ENCODE measurements at places on chromosomes 6 and 20.
A peak's percentile ranks its signal among the peaks of the same experiment; 100 is the strongest.

GRCh38 chr20:16589623-16590022 lies 16.4 kb upstream of the KIF16B start:
- DNase-seq = no peak

DNA sequence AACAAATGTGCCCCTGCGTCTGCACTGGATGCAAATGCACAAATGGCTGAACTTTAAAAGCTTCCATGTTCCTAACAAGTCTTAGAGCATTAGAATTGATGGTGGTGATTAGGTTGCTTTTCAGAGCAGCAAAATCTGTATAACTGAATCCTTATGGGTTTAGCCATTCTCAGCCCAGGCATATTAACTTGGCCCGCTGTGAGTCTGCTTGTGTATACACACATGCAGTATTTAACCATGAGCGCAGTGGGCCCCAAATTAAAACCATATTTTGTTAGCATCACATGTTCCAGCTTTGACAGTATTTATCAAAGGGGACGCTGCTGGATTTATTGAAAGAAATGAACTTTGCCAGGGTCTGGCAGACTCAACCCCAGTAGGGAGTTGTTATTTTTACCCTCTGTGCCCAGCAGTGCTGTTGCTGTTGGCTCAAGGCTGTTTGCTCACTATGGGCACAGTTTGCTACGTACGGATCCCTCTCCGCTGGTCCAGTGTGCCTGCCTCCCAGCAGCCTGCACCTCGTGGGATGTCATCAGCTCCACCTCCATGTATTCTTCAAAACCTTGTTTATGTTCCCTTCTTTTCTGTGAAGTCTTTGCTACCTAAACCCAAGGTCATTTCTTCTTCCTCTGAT lies 144.7 kb downstream of the QRSL1 start:
- DNase-seq = no peak

- peak; percentile 8 for DNase-seq
Observed at GRCh38 chr6:6494677-6495076, 93.8 kb upstream of the LY86 start.

DNA sequence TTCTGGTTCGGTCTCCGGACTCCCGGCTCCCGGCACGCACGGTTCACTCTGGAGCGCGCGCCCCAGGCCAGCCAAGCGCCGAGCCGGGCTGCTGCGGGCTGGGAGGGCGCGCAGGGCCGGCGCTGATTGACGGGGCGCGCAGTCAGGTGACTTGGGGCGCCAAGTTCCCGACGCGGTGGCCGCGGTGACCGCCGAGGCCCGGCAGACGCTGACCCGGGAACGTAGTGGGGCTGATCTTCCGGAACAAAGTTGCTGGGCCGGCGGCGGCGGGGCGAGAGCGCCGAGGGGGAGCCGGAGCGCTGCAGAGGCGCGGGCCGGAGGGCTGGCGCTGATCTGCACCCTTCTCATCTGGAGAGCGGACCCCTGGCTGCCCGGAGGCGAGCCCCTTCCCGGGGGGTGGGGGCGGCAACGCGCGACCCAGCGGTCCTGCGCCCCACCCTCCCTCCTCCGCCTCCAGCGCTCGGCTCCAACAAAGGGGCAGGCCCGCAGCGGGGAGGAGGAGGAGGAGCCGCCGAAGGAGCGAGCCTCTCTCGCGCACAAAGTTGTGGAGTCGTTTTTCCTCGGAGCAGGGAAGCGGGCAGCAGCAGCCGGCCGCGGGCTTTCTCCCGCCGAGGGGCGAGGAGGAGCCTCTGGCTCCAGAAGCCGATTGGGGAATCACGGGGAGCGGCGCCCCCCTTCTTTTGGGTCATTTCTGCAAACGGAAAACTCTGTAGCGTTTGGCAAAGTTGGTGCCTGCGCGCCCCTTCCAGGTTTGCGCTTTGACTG lies at the start of gene UTRN:
UTRN (plus strand) TSS at position 553 of the 765 bp plus-strand sequence. CDS start 6,494 bp downstream, outside the sequence.
- peak; percentile 46 for DNase-seq

GRCh38 chr6:46221222-46221793 lies 50.5 kb upstream of the ENPP5 start:
- peak; percentile 46 for DNase-seq

GRCh38 chr6:34526241-34526972 lies 29.7 kb downstream of the SPDEF start:
- DNase-seq = no peak

GRCh38 chr6:34523441-34524206 lies 32.5 kb downstream of the SPDEF start:
- no peak for DNase-seq

DNA sequence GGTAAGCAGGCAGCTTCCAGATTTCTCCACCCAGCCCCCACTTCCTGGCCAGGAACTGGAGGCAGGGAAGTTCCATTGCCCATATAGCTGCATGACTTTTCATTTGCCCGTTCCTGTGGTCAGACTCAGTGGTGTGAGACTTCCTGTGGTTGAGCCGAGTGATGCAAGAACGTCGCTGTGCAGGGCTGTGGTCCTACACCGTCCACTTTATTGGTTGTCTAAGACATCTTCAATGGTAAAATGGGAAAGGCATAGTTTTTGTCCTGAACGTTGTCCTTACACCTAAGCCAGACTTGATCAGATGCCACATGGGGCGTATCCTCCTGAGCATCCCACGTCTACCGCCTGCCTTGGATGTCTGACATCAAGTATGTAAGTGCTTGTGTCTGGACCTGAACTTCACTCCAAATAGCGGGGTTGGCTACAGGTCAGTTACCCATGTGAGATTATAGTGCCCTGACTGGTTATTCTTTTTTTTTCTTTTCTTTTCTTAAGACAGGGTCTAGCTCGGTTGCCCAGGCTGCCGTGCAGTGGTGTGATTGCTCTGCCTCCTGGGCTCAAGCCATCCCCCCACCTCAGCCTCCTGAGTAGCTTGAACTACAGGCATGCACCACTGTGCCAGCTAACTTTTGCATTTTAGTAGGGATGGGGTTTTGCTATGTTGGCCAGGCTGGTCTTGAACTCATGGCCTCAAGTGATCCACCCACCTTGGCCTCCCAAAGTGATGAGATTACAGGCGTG lies 25.9 kb upstream of the GTSF1L start:
- DNase-seq = peak; percentile 85

Measured in activated CD4-positive, alpha-beta T cell treated with anti-CD3 and anti-CD28 coated beads, Interleukin-2, Interleukin-4, amounts not matched to agents 100 ng/mL and 50 ng/mL, durations not matched to agents 16 hours and 8 hours (primary cell).